Endodermal cell (in vitro differentiated cells): ENCODE measurements at places on chromosomes 1 and 21.
A peak's percentile ranks its signal among the peaks of the same experiment; 100 is the strongest.

- DNase-seq: no peak
Observed at GRCh38 chr1:156804026-156804425, 12.6 kb downstream of the SH2D2A start.

DNA sequence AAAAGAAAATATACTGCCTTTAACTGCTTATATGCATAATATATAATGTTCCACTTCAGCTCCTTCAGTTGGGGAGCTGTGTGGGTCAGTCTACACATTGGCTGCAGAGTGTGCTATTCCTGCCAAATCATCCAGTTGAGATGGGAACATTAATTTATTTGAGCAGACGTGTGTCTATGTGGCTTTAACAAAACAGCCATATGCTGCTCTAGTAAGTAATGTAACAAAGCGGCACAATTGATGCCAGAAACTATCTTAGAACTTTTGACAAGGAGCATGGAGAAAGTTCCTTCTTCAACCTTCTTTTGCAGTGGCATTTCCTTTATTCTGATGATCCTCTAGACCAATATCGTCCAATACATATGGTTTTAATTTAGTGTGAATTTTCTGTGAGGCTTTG lies 285.9 kb upstream of the C1orf87 start:
- DNase-seq: no peak

DNA sequence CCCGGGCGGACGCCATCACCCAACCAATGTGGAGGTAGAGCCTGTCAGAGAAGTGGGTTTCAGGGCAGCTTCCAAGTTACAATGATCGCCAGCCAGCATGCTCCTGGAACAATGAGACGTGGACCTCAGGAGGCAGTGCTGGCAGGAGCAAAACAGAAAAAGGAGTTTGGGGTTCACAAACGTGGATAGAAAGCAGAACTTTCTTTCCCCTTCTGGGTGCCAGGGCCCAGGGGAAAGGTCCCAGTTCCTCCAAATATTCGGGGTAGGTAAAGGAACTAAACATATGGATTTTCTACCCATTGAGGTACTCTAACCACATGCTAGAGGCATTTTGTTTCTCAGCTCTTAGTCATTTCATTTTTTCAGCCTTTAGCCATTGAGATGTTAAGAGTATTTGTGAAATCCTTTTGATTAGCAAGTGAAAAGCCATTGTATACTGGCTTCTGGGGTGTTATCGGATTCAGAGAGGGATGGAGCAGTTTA lies 488.4 kb upstream of the ADGRL2 start:
- peak; percentile 73 for DNase-seq

DNA sequence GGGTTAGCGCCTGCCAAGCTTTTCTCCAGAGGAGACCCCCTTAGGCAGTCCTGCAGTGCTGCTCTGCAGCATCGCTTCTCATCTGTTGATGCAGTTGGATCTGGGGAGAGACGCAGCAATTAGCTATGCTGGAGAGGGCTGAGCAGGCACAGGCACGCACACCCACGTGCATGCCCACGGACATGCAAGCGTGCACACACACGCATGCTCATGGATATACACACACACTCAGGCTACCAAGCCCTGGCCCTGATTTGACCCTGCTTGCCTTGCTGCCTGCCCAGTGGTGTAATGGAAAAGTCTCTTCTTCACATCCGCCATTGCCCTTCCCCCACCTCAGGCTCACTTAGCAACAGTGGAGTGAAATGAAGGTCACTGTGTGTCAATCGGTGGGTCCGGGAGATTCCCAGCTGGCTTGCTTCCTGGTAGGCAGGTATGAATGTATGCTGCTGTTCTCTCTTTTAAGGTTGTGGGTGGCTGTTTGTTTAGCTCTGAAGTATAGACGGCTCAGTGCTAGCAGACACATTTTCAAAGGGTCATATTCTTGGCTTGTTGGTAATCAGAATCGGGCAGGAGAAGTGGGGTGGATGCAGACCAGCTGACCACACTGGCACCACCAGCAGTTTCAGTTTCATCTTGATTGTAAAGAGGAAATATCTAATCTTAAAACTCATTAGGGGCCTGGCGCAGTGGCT lies 9.5 kb downstream of the ATP1B1 start:
- DNase-seq: no peak

- DNase-seq: no peak
Observed at GRCh38 chr1:17052641-17053040, 1.2 kb downstream of the SDHB start.

GRCh38 chr1:37989361-37989930 lies 376 bp downstream of the SF3A3 start:
- DNase-seq: peak; percentile 73

DNA sequence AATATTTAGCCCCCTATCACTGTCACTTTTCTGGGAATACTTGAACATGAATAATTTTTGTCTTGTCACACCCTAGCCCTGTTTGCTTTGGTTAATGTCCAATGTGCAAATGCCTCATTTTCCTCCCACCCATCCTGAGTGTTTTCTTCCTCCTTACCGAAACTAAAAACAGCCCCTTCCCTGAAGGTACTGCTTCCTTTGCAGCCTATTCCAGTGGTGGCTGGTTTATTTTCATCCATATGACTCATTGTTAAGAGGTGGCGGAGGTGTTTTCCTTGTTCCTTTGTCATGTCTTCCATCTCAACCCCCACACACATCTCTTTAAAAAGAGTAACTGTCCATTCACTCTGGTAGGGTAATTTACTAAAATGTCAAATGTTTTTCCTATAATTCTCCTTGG lies 40.4 kb downstream of the CD55 start:
- DNase-seq: no peak

GRCh38 chr1:236480758-236481436 lies 42.9 kb upstream of the LGALS8 start:
- no peak for DNase-seq

- DNase-seq: no peak
Observed at GRCh38 chr21:23111070-23111600, 2112.9 kb downstream of the NCAM2 start.

DNA sequence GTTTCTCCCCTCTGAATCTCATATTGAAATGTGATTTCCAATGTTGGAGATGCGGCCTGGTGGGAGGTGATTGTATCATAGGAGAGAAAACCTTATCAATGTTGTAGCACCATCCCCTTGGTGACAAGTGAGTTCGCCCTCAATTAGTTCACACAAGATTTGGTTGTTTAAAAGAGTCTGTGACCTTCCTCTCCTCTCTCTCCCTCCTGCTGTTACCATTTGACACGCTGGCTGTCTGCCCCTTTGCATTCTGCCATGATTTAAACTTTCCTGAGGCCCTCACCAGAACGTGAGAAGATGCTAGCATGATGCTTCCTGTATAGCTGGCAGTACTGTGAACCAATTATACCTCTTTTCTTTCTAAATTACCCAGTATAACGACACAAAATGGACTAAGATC lies 730.9 kb upstream of the PRMT6 start:
- DNase-seq: peak; percentile 51

DNA sequence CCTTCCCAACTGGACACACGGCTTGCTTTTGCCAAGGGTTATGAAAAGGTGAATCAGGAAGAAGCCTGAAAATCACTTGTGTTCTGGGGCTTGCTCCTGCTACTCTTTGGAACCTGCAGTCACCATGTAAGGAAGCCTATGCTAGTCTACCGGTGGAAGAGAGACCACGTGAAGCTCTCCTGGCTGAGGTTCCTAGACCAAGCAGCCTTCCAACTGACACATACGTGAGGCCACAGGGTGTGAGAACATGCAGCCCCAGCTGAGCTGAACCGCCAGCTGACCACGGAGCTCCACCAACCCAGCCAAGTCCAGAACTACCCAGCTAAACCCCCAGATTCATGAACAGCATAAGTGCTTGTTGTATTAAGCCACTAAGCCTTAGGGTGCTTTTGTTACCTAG lies 72.8 kb upstream of the KRTAP19-8 start:
- DNase-seq: no peak

DNA sequence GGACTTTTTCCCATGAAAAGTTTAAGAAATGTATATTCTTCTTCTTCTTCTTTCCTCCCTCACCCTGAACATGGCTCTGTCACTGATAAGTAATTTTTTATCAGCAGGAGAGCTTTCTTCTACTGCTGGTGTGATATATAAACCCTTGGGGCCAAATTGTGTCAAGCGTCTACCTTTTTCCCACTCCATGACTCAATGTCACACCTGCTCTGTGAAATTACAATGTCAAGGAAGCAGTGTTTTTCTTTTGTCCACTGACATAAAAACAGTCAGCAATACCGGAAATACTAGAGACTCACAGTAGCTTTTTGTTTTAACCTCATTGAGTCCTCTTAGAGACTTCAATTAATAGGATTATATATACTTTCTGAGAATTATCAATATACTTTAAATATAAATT lies 416.2 kb upstream of the ADGRL4 start:
- DNase-seq: no peak

GRCh38 chr21:34795175-34795547 lies 126.4 kb downstream of the CLIC6 start:
- no peak for DNase-seq

- DNase-seq: no peak
Observed at GRCh38 chr1:203214871-203215270, 14.6 kb downstream of the CHIT1 start.

- DNase-seq: peak; percentile 5
Observed at GRCh38 chr21:45630066-45630694, 13.3 kb upstream of the PCBP3 start.

DNA sequence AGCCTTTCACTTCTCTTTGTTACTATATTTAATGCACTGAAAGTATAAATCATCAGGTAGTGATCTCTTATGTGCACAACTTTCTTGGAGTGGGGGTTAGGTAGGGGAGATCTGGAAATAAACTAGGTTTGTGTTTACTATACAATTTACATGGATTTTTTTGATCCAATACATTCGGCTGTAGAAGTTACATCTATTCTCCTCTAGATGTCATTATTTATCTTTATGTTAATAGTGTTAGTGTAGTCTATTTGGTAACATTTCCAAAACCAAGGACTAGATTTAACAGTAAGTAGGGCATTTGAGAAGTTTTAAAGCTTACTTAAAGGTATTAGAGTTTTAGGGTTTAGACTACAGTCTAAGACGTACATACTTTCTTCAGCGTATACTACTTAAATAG lies 5.4 kb downstream of the VPS45 start:
- no peak for DNase-seq

GRCh38 chr1:157673008-157673407 lies 27.6 kb downstream of the FCRL3 start:
- no peak for DNase-seq

DNA sequence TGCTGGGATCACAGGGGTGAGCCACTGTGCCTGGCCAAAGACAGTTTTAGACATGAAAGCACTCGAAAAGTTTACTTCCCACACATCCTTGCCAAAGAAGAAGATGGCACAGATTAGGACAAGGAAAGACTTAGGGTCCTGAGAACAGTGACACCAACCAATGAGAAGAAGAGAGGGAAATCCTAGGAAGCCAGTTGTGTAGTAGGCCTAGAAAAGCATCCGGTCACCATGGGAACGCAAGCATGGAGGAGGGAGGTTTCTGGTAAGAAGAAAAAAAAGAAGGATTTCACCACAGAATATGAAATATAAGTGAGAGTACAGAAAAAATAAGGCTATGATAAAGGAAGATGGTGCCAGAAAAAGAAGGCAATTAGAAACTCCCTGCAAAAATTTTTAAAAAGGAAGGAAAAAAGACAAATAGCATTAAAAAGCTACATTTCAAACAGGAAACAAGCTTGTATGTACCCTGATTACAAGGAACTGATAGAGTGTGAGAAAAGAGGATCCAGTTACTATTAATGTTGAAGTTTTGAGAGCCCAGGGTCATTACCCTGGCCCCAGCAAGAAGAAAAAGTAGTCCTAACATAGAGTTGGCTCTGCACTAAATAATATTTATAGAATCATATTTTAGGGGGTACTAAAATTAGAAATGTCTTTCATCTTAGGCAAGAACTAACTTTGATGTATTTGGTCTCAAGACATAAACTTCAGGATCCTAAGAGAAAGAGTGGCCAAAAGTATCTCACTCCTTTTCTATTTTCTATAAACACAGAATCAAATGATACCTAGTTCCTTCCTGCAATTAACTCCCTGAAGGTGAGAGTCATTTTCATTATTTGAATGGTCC lies 16.1 kb downstream of the DIPK1A start:
- DNase-seq: no peak

DNA sequence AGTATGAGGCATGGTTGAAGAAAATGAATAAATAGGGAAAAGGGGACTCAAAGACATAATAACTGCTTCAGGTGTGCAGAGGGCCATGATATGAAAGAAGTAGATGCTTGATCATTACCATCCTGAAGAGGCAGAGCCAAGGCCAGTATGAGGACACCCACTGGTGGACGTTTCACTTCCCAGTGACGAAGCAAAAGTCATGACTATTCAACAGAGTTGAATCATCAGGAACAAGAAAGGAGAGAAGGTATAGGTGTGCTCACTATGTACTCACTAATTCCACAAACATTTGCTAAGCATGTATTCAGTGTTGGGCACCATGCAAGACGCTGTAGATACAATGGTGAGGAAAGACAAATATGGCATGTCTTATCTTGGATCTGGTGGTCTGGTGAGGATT lies 319.2 kb upstream of the RUNX1 start:
- no peak for DNase-seq

DNA sequence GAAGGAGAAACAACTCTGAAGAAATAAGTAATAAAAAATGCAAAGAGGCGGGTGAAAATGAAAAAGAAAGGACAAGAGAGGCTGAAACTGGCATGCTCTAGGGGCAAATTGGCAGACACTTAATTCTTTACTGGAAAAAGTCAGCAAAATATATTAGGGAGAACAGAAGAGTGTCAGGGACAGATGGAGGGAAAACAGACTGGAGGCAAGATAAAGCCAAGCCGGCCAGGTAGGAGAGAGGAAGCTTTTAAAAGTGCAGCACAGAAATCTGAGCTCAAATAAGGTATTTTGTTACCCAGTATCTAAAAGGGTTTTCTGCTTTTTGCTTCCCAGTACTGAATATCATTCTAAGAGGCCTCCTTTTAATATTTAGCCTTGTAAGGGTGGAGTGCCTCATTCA lies 339.3 kb downstream of the PAPPA2 start:
- peak; percentile 14 for DNase-seq

- peak; percentile 44 for DNase-seq
Observed at GRCh38 chr1:2642131-2642559, 9.3 kb upstream of the MMEL1 start.

DNA sequence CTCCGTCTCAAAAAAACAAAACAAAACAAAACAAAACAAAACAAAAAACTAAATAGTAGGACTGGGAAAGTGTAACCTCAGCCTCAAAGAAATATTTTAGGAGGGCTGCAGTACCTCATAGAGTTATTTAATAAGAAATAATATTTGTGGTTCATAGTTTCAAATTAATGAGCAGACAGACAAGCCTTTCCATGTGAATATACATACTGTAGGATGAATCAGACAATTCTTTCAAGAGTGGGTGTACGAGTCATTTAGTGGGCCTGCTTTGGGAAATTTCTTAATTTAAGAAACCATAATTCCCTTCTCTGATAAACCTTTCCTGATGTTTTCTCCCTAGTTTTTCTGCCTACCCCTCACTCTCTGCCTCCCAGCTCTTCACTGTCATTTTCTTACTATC lies 52.5 kb downstream of the CDC14A start:
- no peak for DNase-seq
